ENCODE measurements at places on chromosomes 13 and 19.

DNA sequence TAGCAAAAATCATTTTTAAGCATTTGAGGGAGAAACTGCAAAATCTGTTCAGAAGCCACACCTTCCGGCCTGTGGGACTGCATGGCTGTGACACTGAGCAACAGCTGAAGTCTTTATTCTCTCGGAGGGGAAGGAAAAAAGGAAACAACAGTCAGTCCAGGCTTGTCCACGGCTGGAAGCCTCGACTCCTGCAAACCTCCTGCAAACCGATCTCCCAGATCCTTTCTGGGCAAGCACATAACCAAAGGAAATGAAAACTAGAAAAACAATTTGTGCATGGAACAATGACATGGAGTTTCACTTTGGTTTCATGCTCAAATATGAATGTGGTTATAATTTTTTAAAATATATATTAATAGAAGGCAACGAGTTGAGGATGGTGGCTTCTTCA, 1.0 kb downstream of the COL4A1 start:
- no peak for DNase-seq

- no peak for DNase-seq
Measured at GRCh38 chr13:32176696-32177095, 138.5 kb downstream of the ZAR1L start.

DNA sequence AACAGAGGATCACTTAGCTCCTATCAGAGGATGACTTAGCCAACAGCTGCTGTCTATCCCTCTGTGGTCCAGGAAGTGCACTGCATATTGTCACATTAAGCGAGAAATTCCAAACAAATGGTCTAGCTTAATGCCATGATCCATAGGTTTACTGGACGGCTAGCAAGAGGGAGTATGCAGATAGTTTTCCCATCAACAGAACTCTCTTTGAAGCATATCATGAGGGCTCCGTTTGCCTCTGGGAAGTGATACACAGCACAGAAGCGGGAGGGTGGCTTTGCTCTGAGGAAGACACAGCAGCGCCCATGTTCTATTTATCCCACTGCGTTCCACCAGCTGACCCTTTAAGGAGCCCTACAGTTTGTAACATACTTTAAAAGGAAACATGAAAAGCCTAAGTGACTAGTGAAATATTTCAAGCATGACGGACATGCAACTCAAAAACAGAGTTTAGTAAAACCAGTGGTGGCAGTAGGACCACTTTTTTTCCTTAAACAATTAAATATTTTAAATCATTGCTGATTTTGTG, 52.7 kb downstream of the COL4A1 start:
- DNase-seq, result peak; percentile 11

- no peak for DNase-seq
Measured at GRCh38 chr13:48507021-48507420, 25.9 kb downstream of the RCBTB2 start.

GRCh38 chr19:45790942-45791341, 1.7 kb downstream of the DMWD start:
- peak; percentile 76 for DNase-seq

DNA sequence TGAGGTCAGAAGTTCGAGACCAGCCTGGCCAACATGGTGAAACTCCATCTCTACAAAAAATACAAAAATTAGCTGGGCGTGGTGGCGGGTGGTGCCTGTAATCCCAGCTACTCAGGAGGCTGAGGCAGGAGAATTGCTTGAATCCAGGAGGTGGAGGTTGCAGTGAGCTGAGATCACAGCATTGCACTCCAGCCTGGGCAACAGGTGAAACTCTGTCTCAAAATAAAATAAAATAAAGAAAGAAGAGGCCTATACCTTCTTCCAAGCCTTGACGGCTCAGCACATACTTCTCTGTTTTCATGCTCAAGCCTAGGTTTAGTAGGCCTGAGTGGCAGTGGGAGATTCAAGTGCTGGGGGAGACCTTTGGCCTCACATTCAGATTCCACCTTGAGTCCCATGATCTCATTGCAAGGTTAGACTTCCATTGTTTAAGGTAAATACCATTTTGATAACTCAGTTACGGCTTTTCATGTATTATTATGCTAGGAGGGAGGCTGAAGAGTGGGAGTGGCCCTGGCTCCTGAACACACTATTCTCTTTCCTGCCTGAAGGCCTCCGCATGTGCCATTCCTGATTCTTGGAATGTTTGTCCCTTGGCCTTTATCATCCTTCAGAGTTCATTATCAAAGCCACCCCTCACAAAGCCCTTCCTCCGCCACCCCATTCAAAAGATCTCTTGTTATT, 1.6 kb upstream of the SPINT2 start:
- no peak for DNase-seq

- DNase-seq, result no peak
Measured at GRCh38 chr13:33757713-33758112, 60.2 kb upstream of the RFC3 start.

DNA sequence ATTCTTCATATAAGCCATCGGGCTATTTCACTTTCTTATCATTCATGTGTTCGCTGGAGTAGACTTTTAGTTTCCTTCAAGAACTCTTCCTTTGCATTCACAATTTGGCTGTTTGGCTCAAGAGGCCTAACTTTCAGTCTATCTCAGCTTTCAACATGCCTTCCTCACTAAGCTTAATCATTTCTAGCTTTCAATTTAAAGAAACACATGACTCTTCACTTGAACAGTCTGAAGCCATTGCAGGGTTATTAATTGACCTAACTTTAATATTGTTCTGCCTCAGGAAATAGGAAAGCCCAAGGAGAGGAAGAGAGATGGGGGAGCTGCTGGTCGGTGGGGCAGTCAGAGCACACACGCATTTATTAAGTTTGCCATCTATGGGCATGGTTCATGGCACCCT, 158.1 kb downstream of the SUCLA2 start:
- no peak for DNase-seq

- no peak for DNase-seq
Measured at GRCh38 chr19:46728208-46728607, 11.3 kb upstream of the PRKD2 start.

- DNase-seq, result peak; percentile 97
Measured at GRCh38 chr19:4342615-4343369, 570 bp upstream of the MPND start.

DNA sequence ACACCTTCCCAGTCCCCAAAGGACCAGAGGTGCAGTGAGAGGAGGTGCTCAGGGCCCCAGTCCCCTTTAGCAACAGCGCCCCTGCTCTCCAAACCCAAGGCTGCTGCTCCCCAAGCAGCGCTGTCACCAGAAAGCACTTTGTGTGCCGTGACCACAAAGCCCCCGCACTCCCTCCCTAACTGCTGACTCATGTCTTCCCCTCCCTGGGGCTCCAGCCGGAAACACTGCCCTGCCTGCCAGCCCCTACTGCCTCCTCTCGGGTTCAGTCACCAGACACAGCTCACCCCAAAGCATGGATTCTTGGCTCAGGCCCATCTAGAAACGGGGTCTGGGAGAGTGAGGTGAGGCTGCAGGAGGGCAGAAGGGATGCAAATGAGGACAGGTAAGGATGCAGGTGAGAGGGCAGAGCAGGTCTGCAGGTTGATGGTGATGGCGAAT, 4.9 kb upstream of the TNFSF14 start:
- peak; percentile 98 for DNase-seq
